ENCODE measurements at places on chromosomes 2 and 18.

- H3K4me1 ChIP-seq, result no peaks in the 10 kb centered on the region
- H3K27me3 ChIP-seq, result no peaks in the 10 kb centered on the region
- H3K36me3 ChIP-seq, result no peaks in the 10 kb centered on the region
- no peak overlapping the region for H3K4me3 ChIP-seq
- H3K27ac ChIP-seq, result no peak overlapping the region
- no peak for DNase-seq
Observed at GRCh38 chr18:39313992-39314391, 1748.4 kb upstream of the CELF4 start.

GRCh38 chr2:178602901-178603300 is 122.6 kb downstream of the PLEKHA3 start:
- no peaks in the 10 kb centered on the region for H3K4me1 ChIP-seq
- no peaks in the 10 kb centered on the region for H3K27me3 ChIP-seq
- peaks cover 13% of the 10 kb centered on the region for H3K36me3 ChIP-seq
- H3K27ac ChIP-seq, result no peak overlapping the region

DNA sequence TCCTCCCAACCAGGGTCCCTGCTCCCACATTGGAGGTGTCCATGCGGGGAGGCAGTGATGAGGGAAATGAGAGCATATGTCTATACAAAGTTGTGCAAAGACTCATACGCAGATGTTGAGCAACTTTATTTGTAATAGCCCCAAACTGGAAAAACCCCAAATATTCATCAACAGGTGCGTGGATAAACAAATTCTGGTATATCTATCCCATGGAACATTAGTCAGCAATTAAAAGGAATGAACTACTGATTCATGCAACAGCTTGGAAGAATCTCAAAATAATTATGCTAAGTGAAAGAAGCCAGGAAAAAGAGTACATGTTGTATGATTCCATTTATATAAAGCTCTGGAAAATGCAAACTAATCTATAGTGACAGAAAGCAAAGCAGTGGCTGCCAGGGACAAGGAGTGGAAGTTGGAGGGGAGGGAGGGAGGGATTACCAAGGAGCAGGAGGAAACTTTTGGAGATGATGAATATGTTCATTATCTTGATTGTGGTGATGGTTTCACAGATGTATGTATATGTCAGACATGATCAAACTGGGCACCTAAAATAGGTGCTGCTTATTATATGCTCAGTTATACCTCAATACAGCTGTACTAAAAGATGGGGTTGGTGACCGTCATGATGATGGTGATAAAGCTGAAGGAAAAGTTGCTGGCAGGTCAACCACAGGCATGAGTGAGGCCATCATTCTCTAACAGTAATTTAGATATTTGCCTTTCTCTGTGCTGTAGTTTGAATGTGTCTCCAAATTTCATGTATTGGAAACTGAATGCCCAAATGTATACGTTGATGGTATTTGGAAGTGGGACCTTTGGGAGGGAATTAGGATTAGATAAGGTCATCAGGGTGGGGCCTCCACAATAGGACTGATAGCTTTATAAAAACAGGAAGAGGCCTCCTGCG is 270.9 kb downstream of the CYP26B1 start:
- H3K4me1 ChIP-seq, result no peaks in the 10 kb centered on the region
- H3K27me3 ChIP-seq, result peaks cover 2% of the 10 kb centered on the region
- no peak overlapping the region for H3K27ac ChIP-seq
- DNase-seq, result no peak
- no peaks in the 10 kb centered on the region for H3K36me3 ChIP-seq

DNA sequence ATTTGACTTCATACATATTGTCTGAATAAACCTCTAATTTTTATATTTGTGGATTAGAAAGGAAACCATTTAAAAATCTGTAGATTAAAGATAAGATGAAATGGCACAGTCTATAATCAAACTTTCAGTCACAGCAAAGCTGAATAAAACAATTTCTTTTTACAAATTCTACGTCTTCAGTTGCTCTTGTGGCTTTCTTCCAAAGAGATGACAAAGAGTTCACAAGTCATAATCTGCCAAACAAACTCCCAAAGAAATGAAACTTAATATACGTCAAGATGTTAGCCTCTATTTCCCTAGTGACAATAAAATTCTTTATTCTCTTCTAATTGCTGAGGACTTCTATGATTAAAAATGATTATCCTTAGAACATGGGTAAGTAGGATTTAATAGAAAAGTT is 66.3 kb downstream of the FIGN start:
- no peaks in the 10 kb centered on the region for H3K27me3 ChIP-seq
- no peaks in the 10 kb centered on the region for H3K36me3 ChIP-seq
- H3K27ac ChIP-seq, result no peak overlapping the region
- H3K4me3 ChIP-seq, result no peak overlapping the region

DNA sequence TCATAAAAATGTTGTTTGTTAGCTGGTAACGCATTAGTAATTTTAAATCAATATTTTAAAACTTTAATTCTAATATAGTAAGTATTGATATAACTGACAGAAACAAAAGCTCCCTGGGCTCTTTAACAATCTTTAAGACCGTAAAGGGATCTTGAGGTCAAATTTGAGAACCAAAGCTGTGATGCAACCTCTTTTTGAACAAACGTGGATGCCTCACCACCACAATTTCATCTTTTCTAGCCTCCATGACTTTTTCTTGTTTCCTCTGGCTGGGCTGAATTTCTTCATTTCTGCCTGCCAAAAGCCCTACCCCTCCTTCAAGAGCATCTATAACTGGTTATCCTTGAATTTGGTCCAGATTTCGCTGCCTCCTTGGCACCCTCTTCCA is 563 bp upstream of the POLE4 start:
- H3K4me1 ChIP-seq, result peaks cover 17% of the 10 kb centered on the region
- no peaks in the 10 kb centered on the region for H3K27me3 ChIP-seq
- H3K36me3 ChIP-seq, result peaks cover 12% of the 10 kb centered on the region
- H3K27ac ChIP-seq, result peak overlapping the region; percentile 64

DNA sequence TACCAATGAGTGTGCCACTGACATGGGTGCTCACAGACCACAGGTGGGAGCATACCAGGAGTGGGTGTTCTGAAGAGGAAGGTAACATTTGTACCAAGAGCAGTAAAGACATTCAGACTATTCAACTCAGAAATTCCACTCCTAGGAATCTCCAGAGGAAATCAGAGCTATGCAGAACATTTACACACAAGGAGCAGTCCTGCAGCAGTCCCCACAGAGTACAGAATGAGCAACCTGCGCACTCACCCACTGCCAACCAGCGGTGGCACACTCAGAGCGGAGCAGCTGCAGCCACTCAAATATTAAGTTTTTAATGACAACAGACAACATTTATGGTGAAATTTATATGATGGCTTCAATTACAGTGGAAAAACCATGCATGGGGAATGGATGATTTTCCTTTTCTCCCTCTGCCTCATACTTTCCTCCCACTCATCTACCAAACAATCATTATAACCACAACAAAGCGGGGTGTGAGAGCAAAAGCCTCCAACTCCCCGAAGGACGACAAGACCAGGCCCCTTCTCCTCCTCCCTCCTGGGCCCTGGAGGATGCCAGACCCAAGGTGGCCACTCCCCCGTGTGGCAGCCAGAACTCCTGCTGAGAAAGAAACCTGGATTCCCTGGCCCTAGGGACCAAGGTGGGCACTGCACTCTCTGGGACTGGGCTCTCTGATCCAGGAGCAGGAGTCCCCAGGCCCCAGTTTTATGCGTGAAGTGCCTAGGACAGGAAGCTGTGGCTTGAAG is 5.4 kb downstream of the HS6ST1 start:
- no peak for DNase-seq
- H3K36me3 ChIP-seq, result peaks cover 16% of the 10 kb centered on the region
- no peaks in the 10 kb centered on the region for H3K27me3 ChIP-seq

GRCh38 chr18:72828601-72829000 is 39.2 kb downstream of the NETO1 start:
- no peaks in the 10 kb centered on the region for H3K27me3 ChIP-seq
- H3K27ac ChIP-seq, result no peak overlapping the region
- H3K4me1 ChIP-seq, result no peaks in the 10 kb centered on the region

- no peak for DNase-seq
- H3K4me3 ChIP-seq, result no peak overlapping the region
- no peaks in the 10 kb centered on the region for H3K27me3 ChIP-seq
- no peak overlapping the region for H3K27ac ChIP-seq
- no peaks in the 10 kb centered on the region for H3K36me3 ChIP-seq
- H3K4me1 ChIP-seq, result no peaks in the 10 kb centered on the region
Observed at GRCh38 chr2:211367293-211367692, 810.9 kb downstream of the CPS1 start.

GRCh38 chr2:219041252-219041651 is at the start of gene CFAP65:
Gene CFAP65, minus strand, starts transcription at chr2:219041516. Its CDS starts 2,468 bp downstream, at chr2:219039048.
- no peaks in the 10 kb centered on the region for H3K4me1 ChIP-seq
- no peak within 1 kb of the TSS for H3K4me3 ChIP-seq
- H3K27me3 ChIP-seq, result peaks cover 53% of the 10 kb centered on the region
- no peak within 1 kb of the TSS for H3K27ac ChIP-seq

DNA sequence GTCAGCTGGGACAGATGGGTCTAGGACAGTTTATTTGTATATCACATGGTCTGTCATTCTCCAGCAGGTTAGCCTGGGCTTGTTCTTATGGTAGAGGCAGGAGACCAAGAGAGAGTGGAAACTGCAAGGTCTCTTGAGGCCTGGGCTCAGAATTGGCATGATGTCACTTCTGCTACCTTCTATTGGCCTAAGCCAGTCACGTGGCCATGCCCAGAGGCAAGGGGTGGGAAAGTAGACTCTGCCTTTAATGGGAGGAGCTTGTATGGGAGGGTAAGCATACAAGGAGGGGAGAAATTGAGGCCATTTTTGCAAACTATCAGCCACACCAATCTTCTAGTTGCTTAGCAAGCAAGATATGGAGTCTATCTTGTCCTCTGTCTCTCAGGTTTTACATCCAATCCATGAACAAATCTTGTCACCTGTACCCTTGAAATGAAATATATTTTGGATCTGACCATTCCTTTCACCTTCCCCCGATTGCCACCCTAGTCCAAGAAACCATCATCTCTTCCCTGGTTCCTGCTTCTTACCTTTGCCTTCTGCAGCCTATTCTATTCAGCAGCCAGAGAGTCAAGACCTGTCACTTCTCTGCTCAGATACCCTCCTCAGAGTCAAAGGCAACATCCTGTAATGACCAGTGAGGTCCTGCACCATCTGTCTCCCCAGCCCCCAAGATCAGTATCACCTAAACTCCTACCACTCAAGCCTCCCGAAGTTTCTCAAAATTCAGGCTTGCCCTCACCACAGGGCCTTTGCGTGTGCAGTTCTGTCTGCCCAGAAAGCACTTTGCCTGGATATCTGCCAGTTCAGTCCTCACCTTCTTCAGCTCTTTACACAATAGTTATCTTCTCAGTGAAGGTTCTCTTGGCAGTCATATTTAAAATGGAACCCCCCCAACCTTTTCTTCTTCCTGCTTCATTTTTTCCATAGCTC is 240.0 kb downstream of the LOXHD1 start:
- no peak overlapping the region for H3K4me3 ChIP-seq
- no peaks in the 10 kb centered on the region for H3K27me3 ChIP-seq
- H3K27ac ChIP-seq, result no peak overlapping the region
- no peak for DNase-seq
- H3K4me1 ChIP-seq, result no peaks in the 10 kb centered on the region
- no peaks in the 10 kb centered on the region for H3K36me3 ChIP-seq

DNA sequence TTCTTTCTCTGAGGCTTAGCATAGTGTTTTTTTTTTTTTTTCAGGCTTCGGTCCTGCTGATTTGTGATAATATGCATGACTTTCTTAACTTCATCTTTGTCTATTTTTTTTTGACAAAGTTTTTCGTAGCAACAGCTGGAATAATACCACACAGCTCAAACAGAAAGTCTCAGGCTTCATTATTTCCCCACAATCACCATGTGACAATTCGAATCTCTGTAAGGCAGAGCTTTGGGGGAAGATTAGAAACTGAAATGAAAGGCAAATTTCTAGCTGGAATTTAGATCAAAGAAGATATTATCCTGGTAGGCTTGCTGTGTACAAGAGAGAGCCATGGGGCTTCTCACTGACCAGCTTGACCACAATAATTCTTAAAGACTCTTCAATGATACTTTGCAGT is 12.2 kb upstream of the CD28 start:
- no peak overlapping the region for H3K4me3 ChIP-seq
- no peak for DNase-seq
- H3K27ac ChIP-seq, result no peak overlapping the region
- no peaks in the 10 kb centered on the region for H3K36me3 ChIP-seq

DNA sequence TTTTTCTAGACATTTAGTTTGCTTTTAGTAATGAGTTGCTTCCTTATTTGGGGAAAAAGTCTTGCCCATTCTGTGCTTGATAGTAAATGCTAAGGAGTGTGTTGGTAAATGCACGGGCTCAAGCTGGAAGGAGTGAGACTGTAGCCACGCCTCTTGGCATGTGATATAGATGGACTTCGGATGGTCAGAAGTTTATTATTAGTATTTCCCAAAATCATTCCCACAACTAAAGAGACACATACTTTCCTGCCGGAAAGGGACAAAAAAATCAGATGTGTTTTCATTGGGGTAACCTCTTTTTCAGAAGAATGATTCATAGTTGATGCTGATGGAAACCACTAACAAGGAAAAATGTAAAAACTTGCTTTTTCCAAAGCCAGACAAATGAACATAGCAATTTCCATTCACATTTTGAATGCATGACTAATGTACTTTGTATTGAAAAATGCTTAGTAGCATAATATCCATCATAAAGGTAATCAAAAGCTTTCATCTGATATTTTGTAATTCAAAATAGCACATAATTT is 133.2 kb downstream of the ZNF532 start:
- H3K4me3 ChIP-seq, result no peak overlapping the region
- H3K27me3 ChIP-seq, result no peaks in the 10 kb centered on the region
- no peak for DNase-seq

All from B cell (primary cell).